GM06990 (cell line): ENCODE measurements at places on chromosomes 7 and 10.

DNA sequence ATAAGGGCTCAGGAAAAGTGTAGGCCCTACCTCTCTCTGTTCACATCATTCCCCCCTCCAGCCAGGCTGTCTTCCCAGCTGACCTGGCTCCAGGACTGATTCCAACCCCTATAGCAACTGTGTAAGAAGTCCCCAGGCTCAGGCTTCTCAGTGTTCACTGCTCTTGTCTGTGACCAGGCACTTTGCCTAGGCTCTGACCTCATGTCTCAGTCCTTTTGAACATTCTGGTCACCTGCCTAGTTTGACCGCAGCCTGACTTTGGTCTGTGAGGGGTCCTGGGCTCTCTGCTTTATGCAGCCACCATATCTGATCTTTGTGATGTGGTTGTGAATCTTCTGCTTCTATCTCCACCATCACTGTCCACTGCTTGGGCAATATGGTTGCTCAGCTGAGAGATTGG lies 24.5 kb downstream of the HIF1AN start:
- DNase-seq = no peak

DNA sequence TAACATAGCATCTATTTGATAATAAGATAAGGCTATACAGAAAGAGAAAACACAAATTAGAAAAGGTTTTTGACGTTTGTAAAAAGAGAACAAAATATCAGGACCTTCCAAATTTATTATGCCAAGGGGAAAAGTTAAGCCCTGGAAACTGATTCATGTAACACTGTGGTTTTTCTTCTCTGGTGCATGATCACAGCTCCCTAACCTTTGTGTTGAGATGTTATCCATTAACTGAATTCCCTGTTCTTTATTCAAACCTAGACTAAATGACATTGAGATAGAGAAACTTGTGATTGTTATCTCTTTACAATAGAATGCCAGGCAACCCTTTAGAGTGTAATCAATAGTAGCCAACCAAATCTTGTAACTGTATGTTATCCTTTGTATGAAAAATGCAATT lies 141.5 kb upstream of the NRG3 start:
- no peak for DNase-seq

- peak; percentile 25 for DNase-seq
Observed at GRCh38 chr7:95690367-95690947, 81.9 kb upstream of the DYNC1I1 start.

DNA sequence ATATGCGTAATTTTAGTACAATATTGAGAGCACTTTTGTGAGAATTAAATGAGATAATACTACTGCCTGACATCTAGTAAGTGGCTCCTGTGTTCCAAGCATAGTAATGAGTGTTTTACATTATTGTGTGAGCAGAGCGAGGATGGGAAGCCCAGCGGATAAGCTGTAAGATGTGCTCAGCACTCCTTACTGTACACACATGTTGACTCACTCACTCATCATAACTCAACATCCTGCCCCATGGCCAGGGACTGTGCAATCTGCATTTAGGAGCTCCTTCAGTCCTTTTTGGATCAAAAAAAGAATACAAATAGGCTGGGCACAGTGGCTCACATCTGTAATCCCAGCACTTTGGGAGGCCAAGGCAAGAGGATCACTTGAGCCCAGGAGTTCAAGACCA lies 72.9 kb upstream of the NEBL start:
- DNase-seq = no peak

DNA sequence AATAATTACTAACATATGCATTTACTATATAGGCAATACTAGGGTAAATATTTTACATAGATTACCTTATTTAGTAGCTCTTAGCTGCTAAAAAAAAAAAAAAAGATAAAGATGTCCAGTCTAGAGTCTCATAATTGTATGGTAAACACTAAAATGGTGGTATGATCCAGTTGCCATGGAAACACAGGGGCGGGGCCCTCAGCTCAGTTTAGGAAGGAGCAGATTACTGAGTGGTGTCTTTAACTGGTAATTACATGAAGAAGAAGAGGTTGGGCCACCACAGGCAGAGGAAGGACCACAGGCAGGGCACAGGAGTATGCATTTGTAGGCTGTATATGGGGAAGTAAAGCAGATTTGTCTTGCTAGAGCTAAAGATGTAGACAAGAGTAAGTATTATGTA lies 43.7 kb downstream of the ITGB8 start:
- DNase-seq = no peak

DNA sequence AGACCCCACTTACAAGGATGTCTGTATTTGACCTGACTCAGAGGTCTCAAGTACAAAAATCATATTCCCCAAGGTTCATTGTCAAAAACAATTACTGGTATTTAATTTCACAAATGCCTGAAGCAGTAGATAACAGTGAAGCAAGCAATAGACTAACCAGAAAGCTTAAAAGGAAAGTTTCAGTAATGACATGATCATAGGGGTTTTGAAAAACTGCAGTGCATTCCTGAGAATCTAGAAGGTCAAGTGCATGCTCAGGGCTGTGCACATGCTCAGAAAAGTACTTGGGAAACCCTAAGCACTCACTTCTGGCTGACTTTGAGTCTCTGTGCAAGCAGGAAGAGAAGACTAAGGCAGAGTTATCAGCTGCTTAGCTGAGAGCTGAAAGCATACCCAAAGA lies 27.1 kb downstream of the RASGEF1A start:
- no peak for DNase-seq
